Stimulated activated CD8-positive, alpha-beta memory T cell treated with anti-CD3 and anti-CD28 coated beads, Interleukin-7, amount 100 ng/mL, for 1 hour (primary cell): ENCODE measurements at places on chromosomes 7 and 10.

- DNase-seq: no peak
Observed at GRCh38 chr10:30701451-30702173, 72.1 kb upstream of the LYZL2 start.

DNA sequence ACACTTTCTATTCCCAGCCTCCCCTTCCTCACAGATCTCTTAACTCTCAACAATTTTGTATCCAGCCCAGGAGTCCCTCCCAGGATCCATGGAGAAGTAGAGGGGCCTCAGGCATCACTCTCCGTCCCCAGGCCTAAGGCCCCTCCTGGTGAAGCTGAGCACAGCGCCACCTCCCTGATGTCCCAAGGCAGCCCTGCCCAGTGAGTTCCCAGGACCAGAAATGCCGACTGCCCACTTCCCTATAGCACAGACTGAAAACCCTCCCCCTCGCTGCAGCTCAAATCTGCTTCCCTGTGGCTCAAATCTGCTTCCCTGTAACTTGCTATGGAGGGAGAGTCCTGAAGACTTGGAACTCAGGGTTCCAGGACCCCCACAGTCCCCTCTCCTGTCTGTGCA, 35.6 kb downstream of the YKT6 start:
- no peak for DNase-seq

- no peak for DNase-seq
Observed at GRCh38 chr10:71623098-71623985, 96.2 kb downstream of the C10orf105 start.

GRCh38 chr10:14025283-14026189, 305.2 kb downstream of the FRMD4A start:
- DNase-seq: no peak

GRCh38 chr10:43976292-43976691, 327.6 kb upstream of the ZNF32 start:
- no peak for DNase-seq

- DNase-seq: no peak
Observed at GRCh38 chr7:22193450-22193983, 163.4 kb downstream of the RAPGEF5 start.

- no peak for DNase-seq
Observed at GRCh38 chr7:16961641-16962040, 79.9 kb upstream of the AGR3 start.

DNA sequence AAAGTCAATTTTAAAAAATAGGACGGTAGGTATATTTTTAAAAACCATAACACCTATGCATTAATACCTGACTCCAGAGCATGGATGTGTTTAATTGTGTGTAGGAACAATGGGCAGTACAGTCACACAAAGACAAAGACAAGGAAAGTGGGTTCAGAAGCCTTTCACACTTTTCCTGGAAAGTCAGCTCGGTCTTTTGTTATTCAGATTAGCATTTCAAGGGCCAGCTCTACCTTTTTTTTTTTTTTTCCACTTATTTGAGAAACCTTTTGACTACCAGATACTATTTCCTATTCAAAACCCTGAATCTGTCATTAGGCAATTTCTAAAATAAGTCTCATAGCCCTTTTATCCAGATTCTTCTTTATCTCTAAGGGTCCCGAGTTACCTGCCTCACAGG, 401.9 kb downstream of the PARD3 start:
- no peak for DNase-seq

DNA sequence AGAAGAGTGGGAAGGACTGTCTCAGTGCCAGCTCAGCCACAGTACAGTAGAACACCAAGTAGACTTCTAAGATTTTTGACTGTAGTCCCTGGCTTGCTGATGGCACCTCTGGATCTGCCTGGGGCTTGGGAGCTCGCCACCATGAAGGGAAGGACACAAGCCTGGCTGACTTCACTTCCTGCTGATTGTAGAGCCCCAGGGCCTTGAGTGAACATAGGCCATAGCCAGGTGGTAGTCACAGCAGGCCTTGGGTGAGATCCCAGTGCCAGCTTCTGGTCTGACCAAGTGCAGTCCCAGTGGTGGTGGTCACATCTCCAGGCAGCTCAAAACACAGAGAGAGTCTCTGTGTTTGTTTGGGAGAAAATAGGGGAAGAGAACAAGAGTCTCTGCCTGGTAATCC, 57.6 kb upstream of the HBP1 start:
- no peak for DNase-seq

DNA sequence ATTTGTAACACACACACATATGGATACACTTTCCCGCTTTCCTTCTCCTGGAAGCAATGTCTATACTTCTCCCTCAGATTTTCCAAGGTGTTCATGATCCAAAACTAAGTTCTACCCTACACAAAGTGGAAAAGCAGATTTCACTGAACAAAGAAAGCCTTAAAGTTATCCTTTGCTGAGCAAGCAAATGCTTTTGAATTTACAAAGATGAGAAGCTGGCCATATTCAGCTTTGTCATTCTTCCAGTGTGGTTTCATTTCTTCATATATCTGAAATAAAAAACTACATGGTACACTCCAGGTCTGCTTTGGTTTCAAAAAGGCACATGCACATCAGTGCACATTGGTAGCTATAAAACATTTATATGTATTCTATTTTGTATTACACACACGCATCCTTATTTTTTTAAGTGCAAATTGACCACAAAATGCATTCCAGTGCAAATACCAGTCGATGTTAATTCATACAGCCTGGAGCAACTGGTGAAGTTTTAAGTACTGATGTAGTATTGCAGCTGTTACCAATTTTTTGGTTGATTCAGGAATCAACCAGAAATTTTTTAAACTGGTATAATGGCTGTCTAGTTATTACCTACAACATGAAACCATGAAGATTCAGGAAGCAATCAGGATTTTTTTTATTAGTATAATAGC, 65.5 kb upstream of the SRPK2 start:
- DNase-seq: no peak

- no peak for DNase-seq
Observed at GRCh38 chr10:3365630-3366029, 193.0 kb upstream of the PITRM1 start.

DNA sequence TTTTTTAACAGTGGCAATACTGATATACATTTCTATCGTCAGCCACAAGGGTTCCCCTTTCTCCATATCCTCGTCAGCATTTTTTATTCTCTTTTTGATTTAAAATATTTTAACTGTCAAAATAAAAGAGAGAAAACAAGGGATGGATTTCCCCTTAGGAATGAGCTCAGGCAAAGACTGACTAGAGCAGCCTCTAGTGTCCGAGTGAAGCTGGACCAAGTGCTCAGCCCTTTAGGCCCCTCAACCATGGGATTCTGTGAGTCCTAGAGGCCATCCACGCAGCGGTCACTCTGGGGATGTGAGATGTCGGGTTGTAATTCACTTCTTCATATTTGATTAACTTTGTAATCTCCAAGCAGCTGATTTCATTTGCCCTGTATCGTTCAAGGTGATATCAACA, 137.4 kb upstream of the RNF32 start:
- no peak for DNase-seq

DNA sequence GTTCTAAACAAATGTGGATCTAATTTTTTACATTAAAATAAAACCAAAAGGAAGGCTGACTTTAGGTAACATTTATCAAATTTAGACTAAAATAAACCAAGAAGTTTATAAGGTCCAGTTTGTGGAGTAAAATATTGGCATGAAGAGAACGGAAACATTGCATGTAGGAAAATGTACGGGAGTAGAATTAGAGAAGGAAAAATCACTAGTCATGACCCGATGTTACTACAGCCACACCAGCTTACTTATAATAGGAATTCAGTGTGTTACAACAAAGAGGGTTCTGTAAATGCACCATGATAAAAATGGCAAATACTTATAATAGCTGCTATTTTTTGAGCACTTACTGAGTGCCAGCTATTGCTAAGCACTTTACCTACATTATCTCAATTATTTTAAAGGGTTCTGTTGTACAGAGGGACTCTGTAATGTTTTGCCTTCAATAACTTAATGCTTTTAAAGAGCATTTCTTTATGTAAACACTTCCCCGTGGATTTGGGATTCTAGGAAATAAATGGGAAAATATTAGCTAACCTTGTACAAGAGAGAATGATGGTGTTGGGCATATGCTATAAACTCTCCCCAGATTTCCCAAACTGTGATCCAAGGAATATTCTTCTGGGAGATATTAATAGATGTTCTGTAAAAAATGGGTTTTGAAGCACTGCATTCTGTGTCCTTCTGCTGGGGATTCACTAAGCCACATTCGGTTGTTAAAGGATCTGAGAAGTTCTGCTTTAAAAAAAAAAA, 296.7 kb downstream of the BBS9 start:
- DNase-seq: no peak

DNA sequence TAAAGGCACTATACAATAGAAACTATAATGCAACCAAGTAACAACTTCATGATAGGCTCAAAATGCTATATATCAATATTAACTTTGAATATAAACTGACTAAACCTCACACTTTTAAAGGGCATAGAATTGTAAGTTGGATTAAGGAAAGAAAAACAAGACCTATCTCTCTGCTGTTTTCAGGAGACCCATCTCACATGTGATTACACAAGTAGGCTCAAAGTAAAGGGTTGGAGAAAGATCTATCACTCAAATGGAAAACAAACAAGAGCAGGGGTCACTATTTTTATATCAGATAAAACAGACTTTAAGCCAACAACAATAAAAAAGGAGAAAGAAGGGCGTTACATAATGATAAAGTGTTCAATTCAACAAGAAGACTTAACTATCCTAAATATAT, 155.5 kb downstream of the CDK14 start:
- DNase-seq: no peak

DNA sequence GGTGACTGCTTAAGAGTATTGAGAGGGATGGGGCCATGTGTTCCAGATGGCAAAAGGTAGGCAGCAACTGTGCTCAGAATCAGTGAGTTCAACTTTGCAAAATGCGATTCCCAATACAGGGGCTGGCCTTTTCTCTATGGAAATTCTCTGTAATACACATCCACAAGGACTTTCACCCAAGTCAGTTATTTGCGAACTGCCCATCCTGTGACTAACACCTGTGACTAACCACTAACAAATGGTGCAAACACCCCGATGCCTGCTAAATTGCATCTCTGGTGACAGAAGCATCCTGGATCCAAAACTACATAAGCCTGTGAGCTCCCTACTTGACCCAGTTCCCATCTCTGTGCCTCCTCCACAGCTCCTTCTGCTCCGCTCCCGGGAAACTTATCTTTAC, 9.0 kb upstream of the CUZD1 start:
- no peak for DNase-seq

GRCh38 chr7:101604331-101604933, 24.7 kb downstream of the MYL10 start:
- no peak for DNase-seq

- no peak for DNase-seq
Observed at GRCh38 chr10:98415731-98416119, 743 bp upstream of the PYROXD2 start.

DNA sequence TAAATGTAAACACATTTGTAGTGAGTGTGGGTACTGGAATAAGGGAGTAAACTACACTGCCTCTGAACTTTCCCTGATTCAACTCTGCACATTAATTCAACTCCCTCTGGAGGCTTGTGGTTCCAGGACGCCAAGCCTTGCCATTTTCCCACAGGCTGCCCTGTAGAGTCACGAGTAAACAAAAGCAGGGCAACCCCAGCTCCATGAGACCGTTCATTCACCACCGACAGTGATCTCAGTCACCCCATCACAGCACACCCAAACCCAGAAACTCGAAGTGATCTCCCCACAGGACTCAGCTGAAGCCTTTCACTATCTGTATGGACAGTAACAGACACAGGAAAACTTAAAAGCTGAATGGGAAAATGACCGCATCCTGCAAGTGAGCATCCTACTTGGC, 218.8 kb upstream of the FRMD4A start:
- DNase-seq: no peak

- no peak for DNase-seq
Observed at GRCh38 chr10:18400201-18400905, 251.0 kb downstream of the NSUN6 start.

GRCh38 chr10:4546500-4546899, 279.5 kb upstream of the AKR1E2 start:
- no peak for DNase-seq

DNA sequence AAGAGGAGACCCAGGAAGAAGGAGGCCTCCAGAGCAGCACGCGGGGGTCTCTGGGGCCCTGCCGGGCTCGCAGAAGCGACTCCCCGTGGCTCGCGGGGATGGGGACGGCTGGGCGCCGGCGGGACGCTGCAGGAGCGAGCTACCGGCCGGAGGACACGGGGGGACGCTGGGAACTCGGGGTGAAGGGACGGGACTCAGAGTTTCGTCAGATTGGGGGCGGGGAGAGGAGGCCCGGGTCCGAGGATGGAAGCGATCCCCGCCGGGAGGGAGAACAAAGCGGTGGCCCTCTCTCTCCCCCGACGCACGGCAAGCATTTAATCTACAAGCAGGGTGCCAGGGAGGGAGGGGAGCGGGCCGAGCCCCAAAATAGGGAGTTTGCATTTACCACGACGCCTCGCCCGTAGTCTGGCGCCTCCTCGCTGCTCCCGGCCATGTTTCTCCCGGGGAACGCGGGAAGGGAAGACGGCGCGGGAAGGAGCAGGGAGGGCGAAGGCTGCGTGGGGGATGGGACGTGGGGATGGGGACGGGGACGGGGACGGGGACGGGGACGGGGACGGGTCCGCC, at the start of gene PRTFDC1:
PRTFDC1 (minus strand) TSS at position 464 of the 564 bp plus-strand sequence; CDS start at position 433, 31 bp downstream.
- DNase-seq: no peak

DNA sequence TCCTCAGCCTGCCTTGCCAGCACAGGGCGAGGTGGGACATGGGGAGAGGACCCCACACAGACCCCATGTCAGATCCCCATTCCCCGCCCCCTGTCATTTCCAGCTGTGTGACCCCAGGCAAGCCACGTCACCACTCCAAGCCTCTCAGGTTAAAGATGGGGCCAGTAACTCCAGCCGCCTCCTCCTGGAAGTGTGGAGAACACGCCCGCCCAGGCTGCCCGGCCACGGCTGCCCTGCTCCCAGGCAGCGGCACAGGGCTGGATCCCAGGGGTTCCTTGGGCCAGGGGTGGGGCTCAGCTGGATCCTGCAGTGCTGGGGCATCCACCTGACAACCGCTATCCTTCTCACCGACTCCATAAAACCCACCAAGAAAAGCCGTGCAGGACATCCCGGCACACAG, 86.1 kb downstream of the PDGFA start:
- DNase-seq: no peak

DNA sequence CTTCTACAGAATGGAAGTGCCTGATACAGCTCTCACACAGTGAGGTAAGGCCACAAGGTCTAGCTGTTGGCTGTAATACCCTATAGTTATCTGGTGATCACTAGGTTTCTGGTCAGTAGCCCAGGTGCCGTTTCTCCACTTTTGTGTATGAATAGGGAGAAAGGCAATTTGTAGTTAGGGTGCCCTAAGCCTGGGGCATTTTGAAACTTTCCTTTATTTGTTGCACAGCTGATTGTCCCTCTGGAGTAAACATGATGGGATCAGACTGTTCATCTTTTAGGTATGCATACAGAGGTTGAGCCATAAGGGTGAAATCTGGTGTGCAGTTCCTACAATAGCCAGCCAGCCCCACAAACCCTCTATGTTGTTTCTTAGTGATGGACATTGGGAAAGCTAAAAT, 112.4 kb downstream of the ANKRD26 start:
- DNase-seq: no peak
